ENCODE measurements at places on chromosomes 3 and 15.

DNA sequence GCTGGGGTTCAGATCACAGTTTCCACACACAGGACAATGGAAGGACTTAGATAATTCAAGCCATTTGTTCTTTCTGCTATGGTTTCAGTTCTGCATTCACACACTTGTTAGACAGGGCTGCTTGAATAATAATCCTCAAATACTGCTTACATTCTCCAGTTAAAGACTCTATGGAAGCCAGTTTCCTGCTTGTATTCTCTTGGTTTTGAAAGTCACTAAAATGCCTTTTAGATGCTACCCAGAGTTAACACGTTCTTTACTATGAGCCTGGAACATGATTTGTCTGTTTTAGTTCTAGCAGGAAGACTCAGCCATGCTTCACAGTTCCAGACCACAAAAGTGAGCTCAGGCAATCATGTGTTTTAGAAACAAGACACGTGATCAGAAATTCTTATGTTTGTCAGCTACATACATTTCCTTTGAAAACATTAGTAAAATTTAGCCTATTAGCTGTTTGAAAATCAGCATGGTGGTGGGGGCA is 152.4 kb downstream of the LEKR1 start:
- no peak for DNase-seq

GRCh38 chr3:23767546-23767945 is 38.2 kb upstream of the UBE2E1 start:
- no peak for DNase-seq

GRCh38 chr15:64503640-64504039 is 43.3 kb downstream of the ZNF609 start:
- no peak for DNase-seq

DNA sequence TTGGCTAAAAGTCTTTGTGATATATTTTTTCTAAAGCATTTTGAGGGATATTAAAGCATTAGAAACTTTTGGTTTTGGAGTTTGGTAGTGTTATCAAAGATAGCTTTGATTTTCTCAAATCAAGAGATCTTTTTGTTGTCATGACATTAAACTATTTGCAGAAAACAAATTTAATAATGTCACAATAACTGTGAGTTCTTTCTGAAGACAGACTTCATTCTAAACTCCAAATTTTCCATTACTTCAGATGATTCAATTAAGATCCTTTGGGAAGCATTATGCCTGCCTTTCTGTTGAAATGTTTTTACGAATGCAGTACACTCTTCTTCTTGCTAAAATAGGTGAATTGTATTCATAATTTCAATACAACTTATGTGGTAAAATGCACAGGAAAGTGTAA is 145.4 kb downstream of the ALCAM start:
- DNase-seq: no peak

- DNase-seq: no peak
Observed at GRCh38 chr3:113035387-113035982, 44.7 kb downstream of the GTPBP8 start.

DNA sequence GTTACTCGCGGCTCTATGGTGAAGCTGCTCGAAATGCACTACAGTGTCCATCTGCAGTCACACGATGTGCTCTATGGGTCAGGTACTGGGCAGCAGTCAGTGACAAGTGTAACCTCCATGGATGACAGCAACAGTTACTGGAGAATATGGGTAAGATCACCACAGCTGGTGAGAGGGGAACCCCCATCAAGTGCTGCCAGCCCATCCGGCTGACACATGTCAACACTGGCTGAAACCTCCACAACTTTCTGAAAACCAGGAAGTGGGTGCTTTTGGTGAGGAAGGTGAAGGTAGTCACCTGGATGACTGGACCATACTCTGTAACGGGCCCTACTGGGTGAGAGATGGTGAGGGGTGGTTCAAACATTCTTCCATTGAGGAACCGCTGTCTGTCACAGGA is 87.4 kb upstream of the C15orf39 start:
- DNase-seq: no peak

GRCh38 chr15:29274946-29275345 is 5.3 kb upstream of the NSMCE3 start:
- DNase-seq: no peak

- DNase-seq: no peak
Observed at GRCh38 chr15:57158997-57159668, 217.2 kb upstream of the CGNL1 start.

DNA sequence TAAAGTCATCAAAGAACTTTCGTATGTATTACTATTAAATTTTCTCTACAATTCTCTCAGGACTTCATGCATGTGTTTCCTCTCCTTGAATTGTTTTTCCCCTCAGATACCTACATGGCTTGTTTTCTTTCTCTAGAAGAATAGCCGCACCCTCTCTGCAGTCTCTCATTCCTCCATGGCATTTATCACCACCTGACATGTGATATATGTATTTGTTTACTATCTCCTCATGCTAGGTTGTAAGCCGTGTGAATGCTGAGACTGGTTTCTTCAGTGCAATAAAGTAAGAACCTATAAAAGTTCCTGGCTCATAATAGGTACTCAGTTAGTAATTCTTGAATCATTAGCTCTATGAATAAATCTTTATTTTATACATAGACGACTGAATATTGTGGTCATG is 149.2 kb downstream of the CNTN4 start:
- DNase-seq: no peak

GRCh38 chr3:64895106-64895990 is 207.5 kb upstream of the ADAMTS9 start:
- DNase-seq: no peak

- DNase-seq: no peak
Observed at GRCh38 chr3:119388577-119388976, 74.8 kb downstream of the TMEM39A start.

DNA sequence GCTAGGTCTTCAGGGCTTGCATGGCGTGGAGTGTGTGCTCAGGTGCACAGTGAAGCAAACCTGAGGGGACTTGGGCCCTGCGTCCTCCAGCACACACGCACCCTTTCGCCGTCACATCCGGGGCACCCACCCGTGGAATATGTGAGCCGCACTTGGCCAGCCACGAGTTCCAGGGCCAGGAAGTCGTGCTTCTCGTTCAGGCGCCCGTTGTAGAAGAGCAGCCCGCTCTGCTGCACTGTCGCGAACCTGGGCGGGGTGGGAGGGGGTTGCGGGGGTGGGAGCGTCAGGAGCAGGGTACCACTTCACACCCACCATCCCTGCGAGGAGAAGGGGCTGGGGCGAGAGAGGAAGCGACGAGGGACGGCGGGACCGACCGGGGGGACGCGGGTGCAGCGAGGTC is 7.1 kb downstream of the CELSR3 start:
- DNase-seq: peak; percentile 22

DNA sequence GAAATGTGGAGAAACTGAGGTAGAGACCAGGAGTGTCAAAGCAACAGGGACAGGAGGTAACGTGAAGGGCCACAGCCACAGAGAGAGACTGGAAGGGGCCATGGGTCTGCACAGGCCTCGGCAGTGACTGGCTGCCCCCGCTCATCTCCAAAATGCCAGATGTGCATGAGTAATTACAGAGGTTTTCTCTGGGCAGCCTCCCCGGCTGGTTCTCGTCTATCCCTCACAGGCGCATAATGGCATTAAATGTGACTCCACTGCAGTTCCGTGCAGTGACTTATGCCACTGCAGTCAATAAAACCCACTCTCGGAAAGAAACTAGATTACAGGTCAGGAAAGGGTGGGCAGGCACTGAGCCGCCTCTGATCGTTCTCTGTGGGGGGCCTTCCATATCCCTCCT is 74.7 kb downstream of the WDR76 start:
- no peak for DNase-seq

DNA sequence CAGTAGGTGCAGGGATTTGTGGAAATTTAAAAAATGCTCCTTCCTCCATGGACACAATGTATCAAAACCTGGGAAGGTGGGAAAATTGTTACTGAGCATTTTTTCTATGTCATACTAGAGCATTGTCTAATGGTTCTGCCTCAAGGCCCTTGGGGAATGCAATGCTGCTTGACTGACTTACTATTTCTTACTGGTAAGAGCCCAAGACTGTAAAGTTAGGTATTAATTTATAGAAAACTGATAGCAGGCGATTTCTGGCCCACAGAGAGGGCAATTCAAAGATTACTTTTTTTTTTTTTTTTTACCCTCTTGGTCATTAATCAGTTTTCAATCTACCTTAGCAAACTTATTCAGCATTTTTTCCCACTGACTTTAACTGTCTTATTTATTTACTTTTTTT is 38.5 kb upstream of the MRPL3 start:
- DNase-seq: no peak

DNA sequence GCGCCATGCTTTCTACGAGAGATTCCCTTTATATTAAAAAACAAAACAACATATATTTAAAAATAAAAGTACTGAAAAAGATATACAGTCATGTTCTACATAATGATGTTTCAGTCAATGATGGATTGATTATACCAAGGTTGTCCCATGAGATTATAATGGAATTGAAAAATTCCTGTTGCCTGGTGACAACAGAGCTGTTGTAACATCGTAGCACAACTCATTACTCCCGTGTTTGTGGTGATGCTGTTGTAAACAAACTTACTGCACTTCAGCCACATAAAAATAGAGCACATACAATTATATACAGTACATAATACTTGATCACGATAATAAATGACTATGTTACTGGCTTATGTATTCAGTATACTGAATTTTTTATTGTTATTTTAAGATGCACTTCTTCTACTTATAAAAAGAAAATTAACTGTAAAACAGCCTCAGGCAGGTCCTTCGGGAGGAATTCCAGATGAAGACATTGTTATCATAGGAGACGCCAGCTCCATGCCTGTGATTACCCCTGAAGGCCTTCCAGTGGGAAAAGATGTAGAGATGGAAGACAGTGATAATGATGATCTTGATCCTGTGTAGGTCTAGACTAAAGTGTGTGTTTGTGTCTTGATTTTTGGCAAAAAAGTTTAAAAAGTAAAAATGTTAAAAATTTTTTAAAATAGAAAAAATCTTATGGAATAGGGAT is 11.7 kb downstream of the CCR1 start:
- DNase-seq: no peak

DNA sequence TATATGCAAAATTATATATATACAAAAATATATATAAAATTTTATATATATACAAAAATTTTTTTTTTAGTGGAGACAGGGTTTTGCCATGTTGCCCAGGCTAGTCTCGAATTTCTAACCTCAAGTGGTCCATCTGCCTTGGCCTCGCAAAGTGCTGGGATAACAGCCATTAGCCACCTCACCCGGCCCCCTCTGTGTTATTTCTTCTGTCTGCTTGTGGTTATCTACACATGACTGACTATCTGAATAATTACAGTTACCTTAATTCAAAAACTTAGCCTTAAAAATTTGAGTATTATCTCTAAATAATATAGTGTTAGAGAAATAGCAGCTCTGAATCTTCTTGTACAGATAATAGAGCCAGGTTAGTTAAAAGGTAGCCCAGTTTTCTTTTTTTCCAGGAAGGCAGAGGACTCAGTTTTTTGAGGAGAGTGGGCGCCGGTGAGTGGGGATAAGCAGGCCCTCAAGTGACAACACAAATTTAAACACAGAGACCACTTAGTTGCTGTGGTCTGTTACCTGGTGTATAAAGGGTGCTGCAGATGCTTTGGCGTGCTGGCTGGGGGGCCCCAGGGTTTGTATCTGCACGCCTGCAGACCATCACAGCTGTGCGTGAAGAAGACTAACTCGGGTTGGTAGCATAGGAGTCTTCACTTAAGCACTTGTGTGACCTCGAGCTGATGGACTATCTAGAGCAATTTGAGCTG is 83.7 kb downstream of the TRAK1 start:
- no peak for DNase-seq

GRCh38 chr15:45904019-45904418 is 269.2 kb downstream of the SQOR start:
- DNase-seq: no peak

GRCh38 chr3:139421040-139421439 is 31.6 kb upstream of the COPB2 start:
- no peak for DNase-seq

GRCh38 chr3:188339410-188340295 is 185.7 kb downstream of the LPP start:
- DNase-seq: no peak

- DNase-seq: no peak
Observed at GRCh38 chr15:63057468-63058345, 15.2 kb downstream of the TPM1 start.

GRCh38 chr3:115704661-115705338 is 81.5 kb downstream of the GAP43 start:
- DNase-seq: no peak

GRCh38 chr15:69643476-69643875 is 190.9 kb downstream of the RPLP1 start:
- DNase-seq: no peak

DNA sequence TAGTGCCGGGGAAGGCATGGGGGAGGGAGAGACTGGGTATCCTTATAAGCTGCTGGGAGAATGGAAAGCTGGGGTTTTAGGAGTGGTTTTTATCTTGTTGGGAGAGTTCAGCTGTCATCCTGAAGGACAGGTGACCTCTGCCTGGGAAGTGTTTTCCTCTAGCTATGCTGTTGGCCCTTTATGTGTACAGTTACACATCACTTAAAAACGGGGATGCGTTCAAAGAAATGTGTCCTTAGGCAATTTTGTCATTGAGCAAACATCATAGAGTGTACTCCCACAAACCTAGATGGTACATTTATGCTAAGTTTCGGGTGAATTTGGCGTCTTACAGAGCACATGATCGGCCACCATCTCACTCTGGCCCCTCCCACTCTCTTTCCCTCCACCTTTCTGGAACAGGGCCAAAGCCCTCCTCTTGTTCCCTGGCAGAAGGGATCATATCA is 164.3 kb upstream of the NUDT16 start:
- DNase-seq: no peak

DNA sequence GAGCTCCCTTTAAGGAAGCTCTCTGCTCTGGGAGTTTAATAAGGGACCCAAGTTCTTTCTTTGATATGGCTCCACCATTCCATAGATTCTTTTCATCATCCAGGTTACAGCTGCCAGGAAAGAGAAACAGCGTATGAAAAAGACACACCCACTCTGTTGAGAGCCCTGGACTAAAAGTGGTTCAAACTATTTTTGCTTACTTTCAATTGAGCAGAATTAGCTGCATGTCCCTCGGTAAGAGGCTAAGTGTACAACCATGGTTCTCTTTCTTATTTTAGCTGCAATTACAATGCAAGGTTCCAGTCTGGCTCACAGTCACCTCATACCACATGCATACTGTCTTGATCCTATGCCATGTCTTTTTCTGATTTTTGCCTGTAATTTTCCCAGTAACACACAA is 1288.3 kb downstream of the NSUN3 start:
- no peak for DNase-seq

DNA sequence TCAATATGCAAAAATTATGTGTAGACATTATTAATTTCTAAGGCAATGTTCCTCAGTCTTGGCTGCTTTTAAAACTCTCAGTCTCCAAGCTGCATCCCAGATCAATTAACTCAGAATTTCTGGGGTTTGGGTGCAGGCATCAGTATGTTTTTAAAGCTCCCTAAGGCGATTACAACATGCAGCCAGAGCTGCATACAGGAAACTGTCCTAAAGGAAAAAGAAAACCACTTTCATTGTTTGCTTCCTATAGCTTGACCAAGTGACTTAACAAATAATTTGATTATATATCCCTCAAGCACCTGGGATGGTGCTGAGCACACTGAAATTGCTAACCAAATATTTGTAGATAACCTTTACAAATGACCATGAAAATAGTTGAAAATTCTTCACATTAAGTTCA is 194.7 kb downstream of the DTWD1 start:
- DNase-seq: no peak

GRCh38 chr3:112391648-112392047 is 58.7 kb downstream of the CD200 start:
- no peak for DNase-seq

GRCh38 chr3:18249126-18249525 is 176.0 kb downstream of the SATB1 start:
- DNase-seq: no peak
